Esophagus muscularis mucosa (tissue), 4 donors: ENCODE measurements at places on chromosomes 3 and 15. TPM values are rescaled to one million over a fixed set of nuclear protein-coding genes. Genes with fewer than 3 reads are reported as not detected.

Gene GRAMD2A
- total RNA-seq, result 1.1 TPM

GRCh38 chr3:39577541-39577940, 110.1 kb downstream of the MOBP start:
- no peaks in the 10 kb centered on the region for H3K4me1 ChIP-seq
- no peak overlapping the region for H3K4me3 ChIP-seq
- no peak for DNase-seq

GRCh38 chr15:32794973-32795372, 77.2 kb downstream of the GREM1 start:
- DNase-seq, result no peak
- no peak overlapping the region for H3K27ac ChIP-seq
- H3K4me3 ChIP-seq, result no peak overlapping the region
- H3K36me3 ChIP-seq, result no peaks in the 10 kb centered on the region
- H3K4me1 ChIP-seq, result peaks cover 8% of the 10 kb centered on the region
- no peaks in the 10 kb centered on the region for H3K27me3 ChIP-seq

GRCh38 chr3:102353148-102353547, 81.7 kb upstream of the ZPLD1 start:
- H3K4me1 ChIP-seq, result no peaks in the 10 kb centered on the region
- no peak overlapping the region for H3K27ac ChIP-seq
- H3K4me3 ChIP-seq, result no peak overlapping the region
- H3K27me3 ChIP-seq, result no peaks in the 10 kb centered on the region
- no peak for DNase-seq

DNA sequence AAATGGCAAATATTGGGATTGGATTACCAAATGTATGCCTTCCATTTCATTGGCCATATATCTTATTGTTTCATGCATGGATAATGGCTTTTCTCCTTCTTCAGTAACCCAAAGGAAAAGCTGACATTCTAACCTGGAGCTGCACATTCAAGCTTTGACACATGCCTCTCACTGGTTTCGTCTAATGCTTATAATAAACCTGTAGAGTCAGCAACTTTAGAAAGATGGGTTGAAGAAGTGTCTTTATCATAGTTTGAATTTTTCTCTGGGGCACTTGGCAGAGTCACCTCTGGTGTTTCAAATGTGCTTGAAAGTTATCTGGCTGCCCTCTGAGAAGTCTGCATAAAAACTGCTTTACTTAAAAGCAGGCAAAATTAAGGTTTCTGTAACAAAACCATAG, 55.4 kb upstream of the GOLGA8A start:
- no peak overlapping the region for H3K4me3 ChIP-seq
- H3K36me3 ChIP-seq, result no peaks in the 10 kb centered on the region
- peaks cover 26% of the 10 kb centered on the region for H3K4me1 ChIP-seq
- DNase-seq, result no peak
- peaks cover 38% of the 10 kb centered on the region for H3K27me3 ChIP-seq

Gene TRPM1
- total RNA-seq, result not detected

- no peaks in the 10 kb centered on the region for H3K27me3 ChIP-seq
- H3K4me3 ChIP-seq, result no peak overlapping the region
- H3K4me1 ChIP-seq, result peaks cover 16% of the 10 kb centered on the region
Measured at GRCh38 chr3:69563151-69563550, 176.1 kb upstream of the MITF start.

DNA sequence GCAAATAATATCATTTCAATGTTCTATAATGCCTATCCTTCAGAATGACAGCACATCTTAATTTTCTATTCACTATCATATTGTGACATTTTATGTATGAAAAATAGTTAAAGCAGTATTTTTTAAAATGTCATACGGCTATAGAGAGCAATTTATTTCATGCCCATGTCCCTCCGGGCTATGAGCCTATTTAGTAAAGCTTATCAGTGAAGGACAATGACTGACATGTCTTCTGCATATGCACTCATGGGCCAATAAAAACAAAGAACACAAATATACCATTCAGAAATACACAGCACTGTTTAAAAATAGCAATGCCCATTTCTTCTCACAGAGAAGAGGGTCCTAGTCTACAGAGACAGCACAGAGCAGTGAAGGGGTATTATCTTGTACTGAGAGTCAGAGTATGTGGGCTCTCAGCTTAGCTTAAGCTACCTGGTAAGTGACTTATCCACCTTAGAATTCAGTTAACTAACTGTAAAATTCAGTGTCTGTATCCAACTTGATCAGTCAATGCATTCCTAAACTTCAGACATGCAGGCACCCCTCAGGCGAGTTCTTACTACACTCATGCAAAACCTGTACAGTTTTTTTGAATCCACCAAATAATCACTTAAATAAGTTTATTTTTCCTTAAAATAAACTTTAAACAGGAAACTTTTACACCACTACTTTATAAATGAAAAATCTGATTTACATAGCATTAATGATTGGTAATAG, 9.0 kb downstream of the GOLIM4 start:
- H3K4me3 ChIP-seq, result no peak overlapping the region
- peaks cover 31% of the 10 kb centered on the region for H3K4me1 ChIP-seq
- no peak for DNase-seq

DNA sequence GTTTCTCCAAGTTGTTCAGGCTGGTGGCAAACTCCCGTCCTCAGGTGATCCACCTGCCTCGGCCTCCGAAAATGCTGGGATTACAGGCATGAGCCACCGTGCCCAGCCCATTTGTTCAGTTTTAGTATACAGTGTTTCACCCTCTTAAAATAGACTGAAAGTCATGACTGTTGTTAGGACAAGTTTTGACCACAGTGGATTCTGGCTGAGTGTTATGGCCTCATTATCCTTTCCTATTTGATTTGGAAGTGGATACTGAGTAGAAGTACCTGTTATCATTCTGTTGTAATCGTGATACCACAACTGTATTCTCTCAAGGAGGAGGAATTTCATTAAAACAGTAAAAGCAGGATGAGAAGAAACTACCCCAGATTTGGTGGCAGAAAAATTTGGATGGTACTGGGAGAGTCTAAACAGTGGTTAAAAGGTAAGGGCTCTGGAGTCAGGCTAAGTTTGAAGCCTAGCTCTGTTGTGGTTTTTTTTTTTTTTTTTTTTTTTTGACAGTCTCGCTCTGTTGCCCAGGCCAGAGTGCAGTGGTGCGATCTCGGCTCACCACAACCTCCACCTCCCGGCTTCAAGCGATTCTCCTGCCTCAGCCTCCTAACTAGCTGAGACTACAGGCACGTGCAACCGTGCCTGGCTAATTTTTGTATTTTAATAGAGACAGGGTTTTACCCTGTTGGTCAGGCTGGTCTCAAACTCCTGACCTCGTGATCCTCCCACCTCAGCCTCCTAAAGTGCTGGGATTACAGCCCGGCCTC, 2.6 kb downstream of the MAP2K1 start:
- DNase-seq, result no peak
- no peaks in the 10 kb centered on the region for H3K36me3 ChIP-seq
- H3K27me3 ChIP-seq, result no peaks in the 10 kb centered on the region
- H3K27ac ChIP-seq, result no peak overlapping the region

GRCh38 chr15:29045717-29046116, 159.9 kb downstream of the APBA2 start:
- no peaks in the 10 kb centered on the region for H3K36me3 ChIP-seq
- H3K27ac ChIP-seq, result no peak overlapping the region
- no peaks in the 10 kb centered on the region for H3K4me1 ChIP-seq
- DNase-seq, result no peak

Gene PLA2G4F
- total RNA-seq, result not detected

Gene CASR
- not detected for total RNA-seq

- H3K27ac ChIP-seq, result no peak overlapping the region
- H3K36me3 ChIP-seq, result no peaks in the 10 kb centered on the region
- H3K4me3 ChIP-seq, result no peak overlapping the region
- no peak for DNase-seq
Measured at GRCh38 chr3:34725774-34726173, 913.6 kb upstream of the ARPP21 start.
